Small intestine (tissue), 16 donors: ENCODE measurements at places on chromosomes 7 and 10. TPM values are rescaled to one million over a fixed set of nuclear protein-coding genes. Genes with fewer than 3 reads are reported as not detected.

SPAG6 gene
- polyA plus RNA-seq, result 0.06 TPM

SH2D4B gene
- polyA plus RNA-seq, result 0.03 TPM

HYAL4 gene
- not detected for polyA plus RNA-seq

HOXA6 gene
- polyA plus RNA-seq, result 0.81 TPM
